DMS79 (cell line): ENCODE measurements at places on chromosomes 7 and 10.
A peak's percentile ranks its signal among the peaks of the same experiment; 100 is the strongest.

- DNase-seq, result no peak
These were observed 24.1 kb upstream of the ABCC2 start for GRCh38 chr10:99758211-99758891.

DNA sequence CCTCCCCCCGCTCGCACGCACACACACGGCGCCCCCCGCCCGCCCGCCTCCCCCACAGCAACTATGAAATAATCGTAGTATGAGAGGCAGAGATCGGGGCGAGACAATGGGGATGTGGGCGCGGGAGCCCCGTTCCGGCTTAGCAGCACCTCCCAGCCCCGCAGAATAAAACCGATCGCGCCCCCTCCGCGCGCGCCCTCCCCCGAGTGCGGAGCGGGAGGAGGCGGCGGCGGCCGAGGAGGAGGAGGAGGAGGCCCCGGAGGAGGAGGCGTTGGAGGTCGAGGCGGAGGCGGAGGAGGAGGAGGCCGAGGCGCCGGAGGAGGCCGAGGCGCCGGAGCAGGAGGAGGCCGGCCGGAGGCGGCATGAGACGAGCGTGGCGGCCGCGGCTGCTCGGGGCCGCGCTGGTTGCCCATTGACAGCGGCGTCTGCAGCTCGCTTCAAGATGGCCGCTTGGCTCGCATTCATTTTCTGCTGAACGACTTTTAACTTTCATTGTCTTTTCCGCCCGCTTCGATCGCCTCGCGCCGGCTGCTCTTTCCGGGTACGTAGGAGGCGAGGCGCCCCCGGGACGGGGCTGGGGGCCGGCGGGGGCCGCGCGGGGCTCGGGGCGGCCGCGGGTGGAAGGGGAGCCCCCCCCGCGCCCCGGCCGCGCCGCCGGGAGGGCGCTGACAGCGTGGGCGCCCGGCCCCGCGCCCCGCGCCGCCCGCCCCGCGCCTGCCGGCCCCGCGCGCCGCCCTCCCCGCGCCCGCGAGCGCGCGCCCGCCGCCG, 441 bp downstream of the BMI1 start:
- DNase-seq, result peak; percentile 18

DNA sequence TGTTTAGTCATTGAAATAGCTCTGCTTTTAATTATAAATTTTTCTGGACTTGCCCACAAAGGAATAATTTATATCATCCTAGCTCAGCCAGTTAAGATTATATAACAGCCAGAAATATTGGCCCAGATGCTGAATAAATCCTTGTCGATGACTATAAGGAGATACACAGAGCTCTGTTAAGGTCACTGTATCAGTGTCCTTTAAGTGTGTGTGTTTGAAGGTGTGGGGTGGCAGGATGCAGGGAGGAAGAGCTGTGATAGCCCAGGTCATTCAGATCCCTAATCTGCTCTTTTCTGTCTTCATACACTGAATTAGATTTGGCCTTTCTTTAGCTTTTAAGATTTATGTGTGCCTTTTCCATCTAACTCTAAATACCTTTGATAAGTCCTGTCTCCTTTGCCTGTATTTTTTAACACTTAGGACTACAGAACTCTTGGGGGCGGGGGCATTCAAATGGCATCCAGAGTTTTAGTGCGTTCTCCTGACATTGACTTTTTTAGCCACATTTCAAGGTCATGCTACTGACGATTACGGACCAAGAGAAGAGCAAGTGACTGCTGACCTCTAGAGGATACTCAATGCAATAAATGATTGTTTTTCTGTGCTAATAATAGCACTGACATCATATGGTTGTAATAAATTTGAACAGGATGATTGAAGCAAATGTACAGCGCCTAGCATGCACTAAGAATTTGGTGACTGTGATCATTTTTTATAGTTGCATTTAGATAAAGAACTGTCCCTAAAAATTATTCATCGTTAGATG, 172.3 kb downstream of the CACNB2 start:
- no peak for DNase-seq

DNA sequence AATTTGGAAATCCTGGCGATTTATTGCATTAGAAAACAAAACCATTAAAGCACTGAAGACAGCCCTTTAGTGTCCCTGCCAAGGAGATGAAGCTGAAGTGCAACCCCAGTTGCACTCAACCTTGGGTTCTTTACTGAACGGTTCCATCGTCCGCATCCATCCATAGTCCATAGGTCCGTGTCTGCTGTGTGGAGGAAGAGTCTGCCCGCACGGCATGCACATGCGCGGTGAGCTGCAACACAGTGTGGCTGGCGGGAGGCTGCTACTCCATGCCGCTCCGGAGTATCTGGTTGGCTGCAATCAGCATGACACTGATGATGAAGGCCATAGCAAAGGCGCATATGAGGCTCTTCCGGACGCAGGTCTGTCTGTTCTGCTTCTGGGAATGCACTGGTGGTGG, 624.6 kb downstream of the CALN1 start:
- DNase-seq, result no peak

DNA sequence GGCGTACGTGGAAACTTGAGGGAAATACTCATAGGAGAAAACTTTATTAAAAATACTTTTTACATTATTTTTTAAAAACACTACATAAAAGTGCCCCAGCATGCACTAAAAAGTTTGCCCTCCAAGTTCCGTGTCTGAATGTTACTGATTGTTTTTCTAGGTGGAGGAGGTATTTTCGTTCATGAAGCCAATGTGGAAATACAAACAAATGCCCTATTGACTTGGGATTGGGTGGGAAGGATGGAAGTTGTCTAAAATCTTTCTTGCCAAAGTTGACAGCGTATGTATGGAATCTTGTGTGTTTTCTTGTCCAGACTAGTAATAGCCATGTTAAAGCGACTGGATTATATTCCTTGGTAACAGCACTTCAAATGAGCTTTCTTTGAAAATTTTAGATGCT, 1.2 kb downstream of the PROSER2 start:
- no peak for DNase-seq

DNA sequence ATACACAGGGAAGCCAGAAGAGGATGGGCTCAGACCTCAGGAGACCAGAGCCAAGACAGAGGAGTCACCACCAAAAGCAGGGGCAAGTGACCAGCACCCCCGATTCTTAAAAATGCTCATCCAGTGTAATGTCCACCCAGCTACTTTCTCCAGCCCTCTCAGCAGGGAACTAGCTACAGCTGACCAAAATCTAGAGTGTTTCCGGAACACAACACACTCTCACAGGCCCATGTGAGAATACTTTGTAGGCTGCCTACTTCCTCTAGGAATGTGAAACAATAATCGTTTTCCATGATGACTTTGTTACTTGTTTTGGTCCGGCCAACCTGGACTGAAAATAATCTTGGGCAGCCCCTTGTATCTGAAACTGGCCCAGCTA, 14.5 kb downstream of the PSAP start:
- DNase-seq, result no peak

- no peak for DNase-seq
These were observed 77.4 kb downstream of the GFRA1 start for GRCh38 chr10:116195583-116195982.

- DNase-seq, result no peak
These were observed 42.7 kb upstream of the PLEKHA1 start for GRCh38 chr10:122331615-122332446.

- DNase-seq, result no peak
These were observed 35.5 kb downstream of the RBM20 start for GRCh38 chr10:110679486-110680272.

DNA sequence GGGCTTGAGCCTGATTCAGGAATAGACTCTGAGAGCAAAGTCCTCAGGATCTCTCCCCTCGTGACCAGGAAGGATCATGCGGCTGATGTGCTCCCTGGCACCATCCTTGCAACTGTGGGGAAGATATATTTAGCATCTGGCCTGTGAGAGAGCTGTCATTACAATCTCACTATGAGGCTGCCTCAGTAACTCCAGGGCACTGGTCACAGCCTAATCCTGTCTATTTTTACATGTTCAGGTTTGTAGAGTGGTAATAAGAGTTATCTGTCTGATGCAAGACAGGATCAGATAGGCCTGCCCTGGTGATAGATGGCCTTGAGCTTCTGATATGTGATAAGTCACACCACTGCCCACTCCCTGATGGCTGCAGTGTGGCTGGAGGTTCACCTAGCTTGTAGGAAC, 50.7 kb downstream of the PPP1R3C start:
- no peak for DNase-seq

DNA sequence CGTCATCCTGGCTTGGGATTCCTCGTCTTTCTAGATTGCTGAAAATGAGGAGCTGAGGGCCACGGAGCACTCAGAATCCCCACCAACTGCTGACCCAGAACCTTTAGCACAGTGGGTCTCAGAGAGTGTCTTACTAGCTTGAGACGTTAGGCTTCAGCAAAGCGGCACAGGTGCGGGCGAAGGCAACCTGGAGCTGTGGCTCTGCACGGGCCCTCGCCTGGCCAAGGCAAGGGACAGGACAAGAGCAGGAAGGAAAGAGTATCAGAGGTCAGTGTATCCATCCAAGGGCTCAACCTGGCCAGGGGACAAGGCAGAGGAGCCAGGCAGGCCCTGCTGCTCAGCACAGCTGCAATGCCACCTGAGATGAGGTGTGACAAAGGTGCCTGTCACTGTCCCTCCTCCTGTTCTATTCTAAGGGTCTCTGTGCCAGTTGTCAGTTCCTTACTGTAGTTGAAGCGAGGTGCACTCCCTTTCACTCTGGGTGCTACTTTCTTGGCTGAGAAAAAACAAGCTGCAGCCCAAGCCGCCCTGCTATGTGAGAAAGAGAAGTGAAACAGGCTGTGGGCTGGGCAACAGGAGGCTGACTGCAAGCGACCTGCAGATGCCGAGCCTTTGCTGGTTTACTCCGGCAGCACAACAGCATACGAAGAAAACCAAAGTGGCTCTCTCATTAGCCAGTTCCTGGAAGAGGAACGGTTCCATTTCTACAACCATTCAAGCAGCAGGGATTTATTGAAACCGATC, 33.3 kb upstream of the KDM7A start:
- no peak for DNase-seq

- no peak for DNase-seq
These were observed 301.2 kb downstream of the PLXDC2 start for GRCh38 chr10:20117471-20117870.

DNA sequence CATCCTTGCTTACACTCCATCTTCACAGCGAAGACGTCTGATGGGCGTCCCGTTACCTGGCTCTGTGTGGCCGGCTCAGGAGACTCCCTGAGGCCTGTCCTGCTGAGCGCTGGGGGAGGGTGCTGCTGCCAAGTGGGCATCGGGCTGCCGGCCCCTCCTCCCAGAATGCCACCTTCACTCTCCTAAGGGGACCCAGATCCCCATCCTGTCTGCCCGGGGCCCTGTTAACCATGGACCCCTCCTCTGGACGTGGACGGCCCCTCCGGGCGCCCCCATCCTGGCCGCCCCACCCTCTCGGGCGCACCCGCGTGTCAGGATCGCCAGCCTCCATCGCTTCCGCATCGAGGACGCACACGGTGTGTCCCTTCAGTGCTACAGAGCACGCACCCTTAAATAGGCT, 7.3 kb upstream of the FOXL3 start:
- no peak for DNase-seq

DNA sequence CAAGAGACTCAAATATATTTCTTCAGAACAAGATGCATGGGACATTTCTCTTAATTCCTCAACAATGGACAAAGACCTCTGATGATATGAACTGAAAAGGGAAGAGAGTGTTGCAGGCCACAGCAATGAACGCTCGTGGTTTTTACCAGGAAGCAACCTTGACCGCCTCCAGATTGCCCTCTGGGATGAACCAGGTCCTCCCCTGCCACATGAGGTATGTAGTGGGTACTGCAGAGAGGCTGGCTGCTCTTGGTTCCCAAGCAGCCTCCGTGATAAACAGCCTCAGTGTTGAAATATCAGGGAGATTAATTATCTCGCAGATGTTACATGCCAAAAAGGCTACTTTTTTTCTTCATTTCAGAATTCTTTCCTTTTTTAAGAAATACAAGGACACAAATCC, 338.8 kb downstream of the ELMO1 start:
- DNase-seq, result no peak

GRCh38 chr10:70078937-70079336, 26.3 kb downstream of the MACROH2A2 start:
- no peak for DNase-seq

GRCh38 chr10:11144626-11145494, 127.2 kb downstream of the CELF2 start:
- DNase-seq, result no peak

GRCh38 chr7:24197852-24198251, 86.1 kb upstream of the NPY start:
- DNase-seq, result no peak

GRCh38 chr7:95691464-95691863, 80.9 kb upstream of the DYNC1I1 start:
- no peak for DNase-seq

- DNase-seq, result no peak
These were observed 309.8 kb downstream of the PARD3 start for GRCh38 chr10:34505338-34505737.

DNA sequence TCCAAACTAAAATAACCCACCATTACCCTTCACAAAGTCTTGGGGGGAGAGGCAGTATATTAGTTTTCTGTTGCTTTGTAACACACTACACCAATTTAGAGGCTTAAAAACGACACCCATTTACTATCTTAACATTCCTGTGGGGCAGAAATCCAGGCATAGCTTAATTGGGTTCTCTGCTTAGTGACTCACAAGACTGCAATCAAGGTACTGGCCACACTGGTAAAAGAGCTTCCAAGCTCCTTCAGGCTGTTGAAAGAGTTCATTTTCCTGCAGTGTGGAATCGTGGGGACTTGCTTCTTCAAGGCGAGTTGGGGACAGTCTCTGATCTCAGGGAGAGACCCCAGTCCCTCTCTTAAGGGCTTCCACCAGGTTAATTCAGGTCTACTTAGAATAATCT, 139.1 kb downstream of the XPNPEP1 start:
- no peak for DNase-seq

DNA sequence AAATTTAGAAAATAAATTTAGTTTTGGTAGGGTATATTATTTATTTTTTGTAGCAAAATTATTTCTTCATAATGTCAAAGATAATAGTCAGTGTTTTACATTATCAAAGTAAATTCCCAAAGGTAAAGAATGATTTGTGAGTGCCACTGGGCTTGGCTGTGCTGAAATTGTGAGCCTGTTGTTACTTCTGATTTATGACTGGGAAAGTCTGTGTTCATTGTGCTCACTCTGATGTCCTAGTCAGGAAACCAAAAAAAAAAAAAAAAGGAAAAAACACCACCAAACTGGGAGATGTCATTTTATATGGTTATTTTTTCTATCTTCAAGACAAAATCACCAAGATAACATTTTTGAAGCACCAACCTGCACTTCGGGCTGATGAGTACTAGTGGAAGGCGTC, 44.3 kb downstream of the MDFIC start:
- DNase-seq, result no peak
